Right forelimb (tissue), 1 donor: ENCODE measurements at places on chromosomes 4 and X.

GRCh38 chrX:23819385-23820234, 36.6 kb downstream of the SAT1 start:
- no peak for DNase-seq

- DNase-seq = no peak
These were observed 53.5 kb upstream of the NPFFR2 start for GRCh38 chr4:71978210-71978835.

GRCh38 chrX:39705290-39705689, 392.5 kb downstream of the BCOR start:
- DNase-seq = no peak

- DNase-seq = no peak
These were observed 62.7 kb downstream of the BMP15 start for GRCh38 chrX:50973199-50973598.

GRCh38 chr4:108272046-108272445, 103.3 kb upstream of the LEF1 start:
- no peak for DNase-seq

- DNase-seq = no peak
These were observed 2.8 kb downstream of the EGF start for GRCh38 chr4:109915385-109916026.

DNA sequence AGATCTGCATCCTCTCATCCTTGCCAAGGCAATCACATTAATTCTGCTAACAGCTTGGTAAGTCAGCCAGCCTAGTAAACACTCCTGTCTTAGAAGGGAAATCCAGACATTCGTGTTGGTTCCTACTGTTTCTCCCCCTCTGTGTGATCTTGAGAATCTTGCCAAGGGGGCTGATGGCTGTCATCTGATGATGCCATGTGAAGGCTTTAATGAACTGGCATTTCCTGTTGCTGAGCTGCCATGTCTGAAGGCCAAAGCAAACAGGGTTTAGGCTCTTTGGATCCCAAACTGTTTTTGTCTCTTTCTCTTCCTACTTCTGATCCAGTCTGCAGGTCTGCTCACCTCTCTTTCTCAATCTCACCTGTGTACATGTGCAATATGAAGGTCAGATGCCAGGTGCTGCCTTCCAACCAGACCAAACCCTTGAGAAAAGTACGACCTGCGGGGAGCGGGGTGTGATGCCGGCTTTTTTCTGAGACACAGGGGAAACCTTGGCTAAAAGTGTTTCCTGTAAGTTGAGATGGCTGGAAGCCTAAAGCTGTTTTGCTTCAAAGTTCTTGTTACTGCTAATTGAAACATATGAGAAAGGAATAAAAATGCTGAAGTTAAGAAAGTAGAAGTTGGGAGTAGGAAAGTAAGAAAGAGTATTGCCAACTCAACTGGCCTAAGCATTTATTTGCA, 532.9 kb downstream of the ANKRD50 start:
- no peak for DNase-seq

GRCh38 chr4:77124576-77124975, 32.4 kb upstream of the CCNG2 start:
- no peak for DNase-seq

DNA sequence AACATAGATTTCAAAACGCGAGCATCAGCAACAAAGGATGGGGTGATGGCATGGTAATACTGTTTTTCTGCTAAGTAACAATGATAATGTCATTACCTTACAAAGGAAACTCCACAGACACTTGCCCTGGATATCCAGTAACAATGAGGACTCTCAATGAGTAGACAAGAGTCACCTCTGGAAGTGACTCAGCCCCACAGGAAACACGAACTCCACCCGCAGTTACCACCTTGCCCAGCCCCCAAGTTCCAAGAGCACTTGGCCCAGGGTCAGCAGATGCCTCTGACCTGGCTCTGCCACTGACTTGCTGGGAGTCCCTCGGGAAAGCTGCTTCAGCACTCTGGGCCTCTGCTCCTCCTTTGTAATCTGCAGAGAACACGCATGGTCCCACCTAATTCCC, 110.3 kb upstream of the MAP3K15 start:
- no peak for DNase-seq

DNA sequence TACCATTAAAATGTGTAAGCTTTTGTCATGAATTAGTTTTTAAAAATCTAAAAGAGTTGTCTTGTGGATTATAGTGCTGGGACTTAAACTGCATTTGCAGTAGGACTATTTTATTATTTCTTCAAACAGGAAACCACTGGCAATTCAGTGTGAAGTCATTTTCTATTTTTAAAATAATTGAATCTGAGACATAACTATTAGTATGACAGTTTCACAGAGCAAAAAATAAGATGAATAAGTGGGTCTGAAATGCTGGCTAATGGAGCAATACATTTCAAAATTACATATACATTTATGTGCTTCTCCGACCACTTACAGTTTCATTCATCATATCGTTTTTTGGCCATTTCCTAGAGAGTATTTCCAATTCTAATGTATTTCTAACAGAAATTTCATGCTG, 75.3 kb upstream of the RAPGEF2 start:
- DNase-seq = no peak

DNA sequence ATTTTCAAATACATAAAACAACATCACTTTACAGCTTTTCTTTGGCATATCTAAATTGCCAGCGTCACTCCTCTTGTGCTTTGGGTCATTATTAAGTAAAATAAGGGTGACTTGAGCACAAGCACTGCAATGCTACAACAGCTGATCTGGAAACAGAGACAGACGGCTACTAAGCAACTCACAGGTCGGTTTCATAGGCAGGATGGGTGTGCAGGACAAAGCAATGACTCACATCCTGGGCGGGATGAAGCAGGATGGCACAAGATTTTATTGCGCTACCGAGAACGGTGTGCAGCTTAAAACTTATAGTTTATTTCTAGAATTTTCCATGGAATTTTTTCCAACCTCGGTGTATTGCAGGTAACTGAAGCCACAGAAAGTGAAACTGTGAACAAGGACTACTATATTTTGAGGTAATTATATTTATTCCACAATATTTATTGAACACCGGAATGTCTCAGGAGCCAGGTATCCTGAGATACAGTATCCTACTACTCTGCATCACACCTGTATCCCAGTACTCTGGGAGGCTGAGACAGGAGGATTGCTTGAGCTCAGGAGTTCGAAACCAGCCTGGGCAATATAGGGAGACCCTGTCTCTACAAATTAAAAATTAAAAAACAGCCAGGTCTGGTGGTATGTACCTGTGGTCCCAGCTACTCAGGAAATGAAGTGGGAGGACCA, 215.5 kb downstream of the APBB2 start:
- no peak for DNase-seq

DNA sequence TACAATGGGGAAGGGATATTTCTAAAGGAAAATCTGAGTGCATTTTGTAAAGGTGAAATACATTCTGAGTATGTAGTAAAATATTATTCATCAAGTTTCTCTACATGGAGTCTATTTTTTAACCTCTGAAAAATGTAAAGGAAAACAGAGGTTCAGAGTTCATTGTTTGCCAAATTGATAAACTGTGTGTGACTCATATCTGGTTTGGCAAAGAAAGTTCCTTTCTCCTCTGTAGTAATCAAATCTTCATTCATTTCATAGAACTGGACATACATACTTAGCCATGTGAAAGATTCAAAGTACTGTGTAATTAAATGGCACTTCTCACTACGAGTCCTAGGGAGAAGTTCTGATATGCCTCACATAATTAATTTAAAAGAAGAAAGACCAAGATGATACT, 61.6 kb downstream of the HPGD start:
- no peak for DNase-seq

DNA sequence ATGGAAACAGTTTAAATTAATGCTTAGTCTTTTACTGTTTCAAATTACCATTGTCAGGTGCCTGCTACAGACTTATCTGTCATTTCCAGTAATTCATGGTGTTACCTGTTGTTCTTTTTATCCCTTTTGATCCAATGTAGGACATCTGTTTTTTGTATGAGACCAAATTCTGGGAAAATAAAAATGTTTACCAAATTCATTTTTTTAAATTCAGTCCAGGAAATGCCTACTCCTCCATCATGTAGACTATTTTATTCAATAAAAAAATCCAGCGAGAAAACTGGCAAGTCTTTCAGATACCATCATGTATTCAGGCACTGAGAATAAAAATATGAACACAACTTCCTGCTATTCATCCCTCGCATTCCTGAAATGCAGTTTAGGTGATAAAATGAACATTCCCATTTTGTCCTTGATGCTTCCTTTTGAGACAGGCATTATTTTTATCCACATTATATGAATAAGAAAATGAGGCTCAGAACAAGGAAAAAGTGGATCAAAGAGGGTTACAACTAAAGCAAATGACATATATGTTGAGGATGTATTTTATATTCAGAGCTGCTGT, 584.2 kb downstream of the SPRY1 start:
- DNase-seq = no peak

DNA sequence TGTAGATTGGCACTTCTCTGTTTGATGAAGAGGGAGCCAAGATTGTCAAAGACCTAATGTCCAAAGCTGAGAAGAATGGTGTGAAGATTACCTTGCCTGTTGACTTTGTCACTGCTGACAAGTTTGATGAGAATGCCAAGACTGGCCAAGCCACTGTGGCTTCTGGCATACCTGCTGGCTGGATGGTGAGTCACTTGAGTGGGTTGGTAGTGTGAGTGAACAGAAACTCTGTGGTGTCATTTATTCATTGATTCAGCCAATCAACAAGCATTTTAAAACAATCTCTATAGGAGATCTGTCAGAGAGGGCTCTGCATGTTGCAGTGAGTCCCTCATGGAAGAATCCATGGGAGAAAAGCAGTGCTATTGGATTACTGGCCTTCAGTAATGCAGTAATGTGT, 16.3 kb downstream of the TAF9B start:
- DNase-seq = no peak

DNA sequence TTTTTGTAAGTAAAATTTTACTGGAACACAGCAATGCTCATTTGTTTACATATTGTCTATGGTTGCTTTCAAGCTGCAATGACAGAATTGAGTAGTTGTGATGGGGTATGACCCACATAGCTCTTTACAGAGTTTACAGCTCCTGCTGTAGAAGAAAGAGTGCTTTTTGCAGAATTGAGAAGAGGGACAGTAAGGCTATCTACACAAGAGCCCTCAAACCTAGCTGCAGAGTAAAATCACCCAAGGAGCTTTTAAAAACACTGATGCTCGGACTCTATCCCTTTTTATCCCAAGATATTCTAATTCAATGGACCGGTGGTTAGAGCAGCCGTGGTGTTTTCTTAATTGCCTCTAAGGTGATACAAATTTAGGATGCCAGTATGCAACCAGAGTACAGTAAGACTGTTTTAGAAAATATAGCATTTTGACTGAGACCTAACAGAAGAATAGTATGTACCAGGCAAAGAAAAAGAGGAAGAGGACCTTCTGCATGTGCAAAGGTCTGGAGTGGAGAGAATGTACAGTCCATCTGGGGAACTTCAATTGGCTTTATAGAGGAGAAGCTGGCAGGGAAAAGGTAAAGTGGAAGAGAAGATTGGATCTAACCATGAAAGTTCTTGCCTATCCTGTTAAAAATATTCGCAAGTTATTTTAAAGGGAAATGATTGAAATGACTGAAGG, 663.6 kb upstream of the CPEB2 start:
- no peak for DNase-seq

DNA sequence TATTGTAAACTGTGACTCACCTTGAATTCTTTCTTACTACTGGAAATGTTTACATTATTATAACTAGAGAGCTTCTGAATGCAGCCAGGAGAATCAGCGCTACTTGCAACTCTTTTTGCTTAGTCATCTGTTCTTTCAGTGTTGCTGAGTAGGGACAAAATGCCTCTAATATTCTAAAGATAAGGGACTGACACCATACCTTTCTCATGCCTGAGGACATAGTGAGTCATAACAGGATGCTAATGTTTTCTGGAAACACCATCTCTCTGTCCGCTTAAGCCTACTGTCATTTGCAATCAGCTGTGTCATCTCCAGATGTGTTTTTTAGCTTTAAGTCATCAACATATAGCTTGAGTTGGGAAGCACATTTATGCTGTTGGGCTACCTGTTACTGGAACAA, 108.3 kb downstream of the QRFPR start:
- DNase-seq = no peak

DNA sequence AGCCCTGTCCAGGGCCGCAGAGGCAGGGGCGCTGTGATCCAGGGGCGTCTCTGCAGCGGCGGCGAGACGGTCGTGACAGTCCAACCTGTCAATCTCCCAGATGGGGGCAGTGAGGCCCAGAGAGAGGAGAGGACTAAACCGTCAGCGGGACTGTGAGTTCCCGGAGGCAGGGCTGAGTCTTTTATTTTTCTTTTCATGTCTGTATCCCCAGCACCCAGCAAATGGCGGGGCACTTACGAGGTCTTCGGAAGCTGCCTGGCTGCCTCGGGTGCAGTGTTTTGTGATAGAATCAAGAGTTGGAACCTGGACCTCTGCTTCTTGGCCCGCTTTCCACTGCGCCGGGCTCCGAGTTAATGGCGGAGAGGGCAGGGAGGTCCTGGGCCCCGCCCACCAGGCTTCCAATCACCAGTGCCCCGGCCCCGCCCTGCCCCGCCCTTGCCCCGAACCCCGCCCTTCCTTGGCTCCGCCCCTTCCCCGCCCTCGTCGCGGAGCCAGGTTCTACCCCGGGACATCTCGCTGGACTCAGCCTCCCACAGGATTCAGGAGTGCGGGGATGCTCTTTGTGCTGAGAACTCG, 35.3 kb upstream of the GRPEL1 start:
- peak; percentile 83 for DNase-seq

DNA sequence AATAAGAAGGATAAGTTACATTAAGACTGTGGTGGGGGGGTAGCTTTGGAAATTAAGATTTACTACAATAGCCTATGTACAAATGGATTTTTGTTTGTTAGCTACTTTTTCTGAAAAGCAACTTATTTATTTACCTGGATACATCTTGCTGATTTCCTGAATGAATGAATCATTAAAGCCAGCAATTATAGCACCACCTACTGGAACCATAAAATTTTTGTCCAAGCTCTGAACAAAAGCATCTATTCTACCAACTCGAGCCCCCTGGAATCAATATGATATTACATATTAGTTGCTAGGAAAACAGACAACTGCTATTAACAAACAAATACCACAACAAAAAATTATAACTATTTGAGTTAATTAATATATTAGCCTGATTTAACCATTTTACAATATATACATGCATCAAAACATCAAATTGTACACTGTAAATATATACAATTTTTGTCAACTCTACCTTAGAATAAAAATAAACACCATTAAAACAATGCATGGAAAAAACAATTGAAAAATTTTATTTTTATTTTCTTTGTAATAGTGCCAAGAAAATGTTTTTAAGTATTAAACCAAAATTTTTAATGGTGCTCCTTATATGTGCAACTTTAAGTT, 15.3 kb downstream of the SEPSECS start:
- DNase-seq = no peak

GRCh38 chr4:1417522-1418390, 11.5 kb upstream of the NKX1-1 start:
- DNase-seq = peak; percentile 20

- DNase-seq = no peak
These were observed 162.1 kb downstream of the CORIN start for GRCh38 chr4:47675806-47676205.

DNA sequence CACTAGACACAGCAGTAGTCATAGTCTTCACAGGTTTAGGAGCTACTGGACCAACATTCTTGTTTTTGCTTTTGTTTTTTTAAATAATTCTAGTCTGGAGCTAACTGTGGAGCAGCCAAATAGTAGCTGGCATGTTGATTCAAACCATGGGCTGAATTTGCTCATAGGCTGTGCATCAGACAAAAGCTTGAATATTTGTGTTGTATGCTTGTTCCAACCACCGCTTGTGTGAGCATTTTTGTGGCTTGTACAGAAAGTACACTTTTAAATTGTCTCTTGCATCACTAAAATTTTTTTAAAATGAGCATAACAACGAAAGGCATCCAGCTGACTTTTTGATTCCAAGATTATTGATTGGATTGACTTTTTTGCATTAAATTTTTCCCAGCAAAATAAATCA, 39.6 kb downstream of the CCNI start:
- no peak for DNase-seq
